RWPE1 (cell line): ENCODE measurements at places on chromosomes 7 and 10.

DNA sequence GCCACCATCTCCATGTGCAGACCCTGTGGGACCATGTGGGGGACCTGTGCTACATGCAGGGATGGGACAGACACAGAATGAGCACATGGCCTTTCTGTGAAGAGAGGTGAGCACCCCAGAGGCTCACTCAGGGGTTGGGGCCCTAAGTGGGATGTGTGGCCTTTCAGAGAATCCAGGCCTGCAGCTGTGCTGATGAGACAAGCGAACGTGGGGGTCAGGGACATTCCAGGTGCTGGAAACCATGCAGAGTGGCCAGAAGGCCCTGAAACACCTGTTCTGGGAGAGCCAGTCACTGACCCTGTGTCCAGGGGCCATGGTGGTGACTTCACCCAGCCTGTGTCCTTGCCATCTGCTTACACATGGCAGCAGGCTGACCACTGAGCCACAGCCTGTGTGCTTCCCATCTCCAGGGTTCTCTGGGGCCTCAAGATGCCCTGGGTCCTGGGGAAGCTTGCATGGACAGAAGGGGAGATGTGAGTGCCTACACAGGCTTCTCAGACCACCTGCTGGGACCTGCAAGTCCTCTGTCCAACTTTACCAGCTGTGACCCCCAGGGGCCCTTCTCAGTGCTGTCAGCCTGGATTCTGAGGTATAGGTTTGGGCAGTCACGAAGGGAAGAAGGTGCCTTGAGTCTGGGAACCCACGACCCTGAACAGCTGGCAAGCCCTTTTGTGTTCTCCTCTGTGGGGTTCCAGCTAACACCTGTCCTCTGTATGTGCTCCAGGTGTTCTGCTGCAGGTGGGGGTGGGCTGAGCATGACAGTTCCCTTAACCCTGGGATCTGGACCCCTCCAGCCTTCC is 17.6 kb downstream of the RAMP3 start:
- DNase-seq: no peak

GRCh38 chr7:16755397-16755796 is 1.8 kb downstream of the TSPAN13 start:
- no peak for DNase-seq

GRCh38 chr7:127683776-127684681 is 32.0 kb downstream of the SND1 start:
- no peak for DNase-seq

DNA sequence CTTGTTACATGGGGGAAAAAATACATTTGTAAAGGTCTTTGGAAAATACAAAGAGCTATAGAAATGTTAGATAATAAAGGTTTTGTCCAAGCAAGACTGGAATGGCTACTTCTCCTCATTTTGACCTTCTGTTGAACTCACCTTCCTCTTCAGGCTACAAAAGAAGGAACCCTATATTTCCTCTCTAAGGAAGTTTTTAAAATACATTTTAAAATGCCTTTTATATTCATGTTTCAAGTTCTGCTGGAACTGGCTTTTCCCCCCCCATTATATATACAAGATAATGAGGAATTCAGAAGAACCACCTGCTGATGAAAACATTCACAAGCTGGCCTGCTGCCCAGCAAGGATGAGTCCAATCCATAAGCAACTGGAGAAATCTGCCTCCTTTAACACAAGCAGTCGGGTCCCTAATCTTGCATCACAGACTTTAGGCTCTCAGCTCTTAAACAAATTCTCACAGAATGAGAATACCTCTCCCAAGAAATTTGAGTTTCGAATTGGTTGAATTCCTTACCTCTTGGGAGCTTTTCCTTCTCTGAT is 44.6 kb downstream of the MTERF1 start:
- no peak for DNase-seq

- peak; percentile 45 for DNase-seq
Measured at GRCh38 chr10:87842776-87843497, 20.4 kb downstream of the KLLN start.

GRCh38 chr10:33113466-33113865 is 155.4 kb upstream of the ITGB1 start:
- no peak for DNase-seq

- peak; percentile 19 for DNase-seq
Measured at GRCh38 chr10:6995831-6996230, 415.0 kb downstream of the SFMBT2 start.

DNA sequence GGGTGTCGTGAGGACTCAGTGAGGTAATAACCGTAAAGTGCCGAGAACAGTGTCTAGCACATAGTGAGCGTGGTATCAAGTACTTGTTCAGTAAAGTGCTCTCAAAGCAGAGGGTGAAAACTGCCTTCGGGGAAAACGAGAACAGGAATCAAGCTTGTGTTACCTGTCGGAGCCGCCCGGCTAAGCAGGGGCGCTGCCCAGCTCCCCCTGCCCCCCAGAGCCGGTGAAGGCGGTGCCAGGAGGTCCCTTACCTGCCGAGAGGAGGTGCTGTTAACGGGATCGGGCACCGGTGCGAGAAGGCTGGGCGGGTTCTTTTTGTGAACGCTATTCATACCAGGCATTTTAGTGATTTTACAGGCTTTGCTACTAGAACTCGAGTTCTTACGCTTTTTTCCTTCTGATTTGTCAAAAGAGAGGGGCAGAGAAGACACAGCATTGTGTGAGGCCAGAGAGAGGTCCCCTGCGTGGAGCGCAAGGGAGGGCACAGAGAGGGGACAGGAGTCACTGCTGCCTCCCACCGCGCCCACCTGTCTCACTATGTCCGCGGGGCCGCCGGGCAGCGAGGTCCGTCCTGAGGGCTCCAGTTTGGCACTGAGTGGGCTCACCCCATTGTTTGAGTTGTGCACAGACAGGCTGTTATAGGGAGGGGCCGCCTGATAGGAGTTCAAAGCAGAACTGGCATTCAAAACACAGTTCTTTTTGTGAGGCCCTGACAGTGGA is 32.5 kb upstream of the EFCAB10 start:
- DNase-seq: no peak

DNA sequence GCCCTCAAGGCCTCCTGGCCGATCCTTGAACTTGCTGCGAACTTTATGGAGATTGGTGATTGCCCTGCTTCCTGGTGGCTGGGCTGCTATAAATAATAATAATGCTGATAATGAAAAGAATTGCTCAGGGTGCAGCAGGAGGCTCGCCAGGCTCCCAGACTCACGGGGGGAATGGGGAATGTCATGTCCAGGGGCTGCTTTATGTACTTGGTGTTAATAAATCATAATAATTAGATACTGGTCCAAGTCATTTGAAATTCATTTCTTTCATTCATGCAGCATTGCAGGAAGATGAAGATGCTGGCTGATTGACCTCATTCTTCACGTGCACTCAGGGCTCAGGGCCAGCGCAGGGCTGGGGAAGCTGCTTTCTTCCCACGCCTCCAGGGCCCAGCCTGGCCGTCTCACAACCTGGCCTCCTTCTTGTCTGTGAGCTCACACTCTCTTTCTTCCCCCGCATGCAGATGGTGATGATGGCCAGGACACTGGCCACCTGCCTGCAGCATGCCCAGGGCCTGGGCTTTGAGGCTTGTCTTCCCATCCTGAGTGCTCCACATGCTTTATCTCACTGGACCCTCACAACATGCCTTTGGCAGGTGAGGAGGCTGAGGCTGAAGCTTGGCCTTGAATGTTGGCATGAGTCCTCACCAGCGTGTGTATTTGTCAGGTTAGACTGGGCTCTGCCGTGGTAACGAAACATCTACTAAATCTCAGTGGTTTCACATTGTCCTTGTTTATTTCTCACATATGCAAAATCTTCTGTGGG is 138.4 kb upstream of the TNS3 start:
- no peak for DNase-seq

DNA sequence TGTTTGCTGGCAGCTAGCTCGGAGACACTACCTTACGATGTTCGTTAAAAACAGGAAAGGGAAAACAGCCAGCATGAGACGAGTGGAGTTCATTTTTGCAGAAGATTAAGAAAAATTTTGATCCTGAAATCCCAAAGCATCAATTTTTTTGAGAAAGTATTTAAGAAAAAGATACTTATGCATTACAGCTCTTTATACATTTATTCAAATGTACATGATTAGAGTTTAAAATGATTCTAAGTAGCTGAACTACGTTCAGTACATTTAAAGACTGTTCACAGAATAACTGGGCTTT is 34.7 kb downstream of the CNPY1 start:
- no peak for DNase-seq

DNA sequence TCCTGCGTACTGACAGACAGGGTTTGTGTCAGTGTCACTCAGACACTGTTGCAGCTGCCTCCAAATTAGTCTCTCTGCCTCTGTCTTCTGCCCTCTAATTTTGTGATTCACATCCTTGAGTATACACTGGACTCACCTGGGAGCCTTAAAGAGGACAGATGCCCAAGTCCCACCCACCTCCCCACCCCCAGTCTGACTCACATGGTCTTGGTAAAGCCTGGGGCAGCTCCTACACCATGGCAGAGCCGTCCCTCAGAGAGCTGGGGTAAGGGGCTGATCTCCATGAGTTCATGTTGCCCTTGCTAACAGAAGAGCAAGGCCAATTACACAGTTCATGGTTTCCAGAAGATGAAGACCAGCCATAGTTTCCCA is 197.6 kb upstream of the STK17A start:
- peak; percentile 19 for DNase-seq

- no peak for DNase-seq
Measured at GRCh38 chr7:128687131-128687530, 15.0 kb downstream of the GARIN1A start.

GRCh38 chr7:157904211-157904865 is 567.5 kb downstream of the DNAJB6 start:
- DNase-seq: no peak

GRCh38 chr10:109966961-109967738 is 40.6 kb upstream of the ADD3 start:
- no peak for DNase-seq

DNA sequence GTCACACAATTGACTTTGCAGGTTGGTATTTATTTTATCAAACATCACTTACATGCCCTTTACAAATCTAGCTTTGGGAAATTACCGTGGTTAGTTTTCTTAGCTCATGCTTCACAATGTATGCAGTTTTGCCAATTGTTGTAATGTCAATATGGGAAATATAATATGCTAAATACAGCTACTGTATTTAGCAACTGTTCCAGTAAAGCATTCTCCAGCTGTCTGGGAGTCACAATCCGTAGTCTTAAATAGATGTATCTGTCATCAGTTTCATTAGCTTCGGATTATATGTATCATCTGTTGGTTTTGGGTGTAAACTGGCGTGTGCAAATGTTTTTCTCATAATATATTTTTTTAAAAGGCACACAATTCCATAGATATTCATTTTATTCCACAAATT is 19.4 kb upstream of the AHR start:
- DNase-seq: no peak

DNA sequence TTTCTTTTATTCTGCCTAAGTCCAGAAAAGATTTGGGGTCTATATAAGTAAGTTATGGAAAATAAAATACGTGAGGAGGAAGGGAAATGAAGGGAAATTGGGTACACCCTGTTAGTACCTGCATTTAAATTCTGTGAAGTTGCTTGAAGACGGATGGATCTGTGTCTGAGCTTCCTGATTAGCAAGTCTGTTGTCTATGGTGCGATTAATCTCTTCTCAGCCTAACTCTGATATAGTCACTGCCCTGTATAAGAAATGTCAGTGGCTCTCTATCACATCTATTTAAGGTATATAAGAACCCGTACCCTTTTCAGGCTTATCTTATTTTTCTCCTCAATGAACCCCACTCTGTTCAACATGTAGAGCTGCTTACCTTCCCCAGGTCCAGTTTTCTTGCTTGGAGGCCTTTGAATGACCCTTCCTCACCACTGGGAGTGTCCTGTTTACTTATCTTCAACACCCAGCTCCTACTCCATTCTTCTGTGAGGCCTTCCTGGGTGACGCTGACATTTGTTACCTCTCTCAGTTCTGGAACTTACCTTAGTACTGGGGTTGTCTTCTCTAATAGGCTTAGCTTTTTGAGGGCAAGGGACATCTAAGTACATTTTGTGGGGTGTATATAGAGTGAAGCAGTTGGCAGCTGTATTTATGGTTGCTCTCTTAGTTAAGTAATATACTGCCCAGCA is 149.6 kb upstream of the PRPS1L1 start:
- no peak for DNase-seq

GRCh38 chr10:133245439-133246235 is 8.0 kb downstream of the VENTX start:
- DNase-seq: no peak
